Ovary (tissue), 10 donors: ENCODE measurements at places on chromosomes 11 and 22.

DNA sequence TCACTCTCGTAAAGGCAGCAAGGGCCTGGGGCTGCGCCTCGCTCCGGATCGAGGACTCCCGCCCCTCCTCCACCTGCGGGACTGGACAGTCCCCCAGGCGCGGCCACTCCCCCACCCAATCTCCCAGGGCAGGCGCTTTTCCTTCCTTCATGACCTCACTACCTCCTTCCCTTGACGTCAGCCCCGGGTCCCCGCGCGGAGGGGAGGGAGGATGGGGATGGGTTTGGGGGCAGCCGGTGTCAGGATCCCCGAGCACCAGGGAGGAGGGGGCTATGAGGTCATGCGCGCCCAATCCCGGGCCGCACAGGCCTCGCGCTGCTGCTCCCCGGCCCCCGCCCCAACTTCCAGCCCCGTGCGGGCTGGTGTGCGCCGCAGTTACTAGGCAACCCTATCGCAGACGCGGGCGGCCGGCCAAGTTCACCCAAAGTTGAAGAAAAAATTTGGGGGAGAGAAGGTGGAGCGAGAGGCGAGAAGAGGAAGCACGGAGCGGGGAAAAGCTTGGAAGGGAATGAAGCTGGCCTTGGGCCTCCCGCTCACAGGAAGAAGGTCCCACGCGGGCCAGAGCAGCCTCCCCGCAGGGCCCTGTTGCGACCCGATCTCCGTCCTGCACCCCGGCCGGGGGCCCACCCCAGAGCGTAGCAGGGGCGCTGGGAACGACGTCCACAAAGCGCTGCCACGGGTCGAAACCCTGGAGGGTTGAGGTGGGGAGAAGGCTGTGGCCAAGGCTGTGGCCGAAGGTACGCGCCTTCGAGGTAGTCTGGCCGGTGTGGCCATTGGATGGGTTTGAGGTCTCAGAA, 8.3 kb downstream of the WT1 start:
- peak; percentile 90 for DNase-seq

GRCh38 chr11:96002754-96003290, 78.9 kb upstream of the MTMR2 start:
- no peak for DNase-seq

DNA sequence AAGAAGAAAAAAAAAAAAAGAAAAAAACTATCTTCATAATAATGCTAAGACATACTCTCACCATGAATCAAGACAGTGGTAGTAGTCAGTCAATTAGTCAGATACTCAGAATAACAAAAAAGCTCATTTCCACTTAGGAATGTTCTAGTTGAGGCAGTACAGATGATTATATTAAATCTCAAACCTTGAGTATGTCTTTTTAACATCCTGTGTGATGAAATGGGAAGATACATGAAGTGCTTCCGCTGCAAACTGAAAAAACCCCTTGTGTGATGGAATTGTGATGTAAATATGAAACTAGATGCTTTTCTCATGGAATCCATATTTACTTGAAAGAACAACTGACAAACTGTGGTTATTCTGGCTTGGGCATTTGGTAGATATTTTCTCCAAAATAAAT, 13.7 kb downstream of the AMOTL1 start:
- no peak for DNase-seq

DNA sequence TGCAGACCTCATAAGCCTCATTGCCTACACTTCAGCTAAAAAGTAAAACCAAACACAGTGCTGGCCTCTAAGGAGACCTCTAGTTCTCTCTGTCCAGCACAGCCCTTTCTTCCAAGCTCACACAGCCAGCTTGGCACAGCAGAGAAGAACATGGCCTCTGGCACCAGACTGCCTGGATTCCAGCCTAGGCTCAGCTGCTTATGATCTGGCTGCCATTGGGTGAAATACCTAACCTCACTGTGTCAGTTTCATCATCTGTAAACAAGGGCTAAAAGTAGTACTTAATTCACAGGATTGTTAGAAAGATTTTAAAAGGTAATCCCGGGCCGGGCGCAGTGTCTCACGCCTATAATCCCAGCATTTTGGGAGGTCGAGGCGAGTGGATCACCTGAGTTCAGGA, 9.9 kb upstream of the ACER3 start:
- peak; percentile 42 for DNase-seq

- DNase-seq: no peak
These were observed 45.8 kb downstream of the DNAJC24 start for GRCh38 chr11:31415435-31415834.
